ENCODE measurements at places on chromosomes 6 and 20.

GRCh38 chr6:6882592-6882991 is 225.2 kb upstream of the RREB1 start:
- DNase-seq, result no peak

DNA sequence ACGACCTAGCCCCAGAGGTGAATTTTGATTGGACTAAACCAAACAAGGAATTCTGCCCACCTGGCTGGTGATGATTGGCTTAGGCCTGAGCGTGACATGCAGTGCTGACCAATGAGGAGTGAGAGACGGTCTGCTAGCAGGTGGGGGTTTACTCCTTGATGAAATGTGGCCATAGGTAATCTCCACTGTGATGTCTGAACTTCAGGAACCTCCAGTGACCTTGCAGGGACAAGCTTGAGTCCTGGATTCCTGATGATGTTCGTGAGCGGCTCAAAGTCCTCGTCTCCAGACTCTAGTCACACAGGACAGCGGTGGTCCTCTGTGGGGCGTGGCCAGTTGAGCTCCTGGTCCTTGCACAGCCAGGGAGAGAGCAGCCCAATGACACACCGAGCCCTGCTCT is 8.4 kb downstream of the VSX1 start:
- DNase-seq, result no peak

GRCh38 chr6:131749023-131749422 is 38.2 kb upstream of the CTAGE9 start:
- DNase-seq, result no peak

- no peak for DNase-seq
Measured at GRCh38 chr6:141173529-141173928, 959.2 kb upstream of the GJE1 start.

DNA sequence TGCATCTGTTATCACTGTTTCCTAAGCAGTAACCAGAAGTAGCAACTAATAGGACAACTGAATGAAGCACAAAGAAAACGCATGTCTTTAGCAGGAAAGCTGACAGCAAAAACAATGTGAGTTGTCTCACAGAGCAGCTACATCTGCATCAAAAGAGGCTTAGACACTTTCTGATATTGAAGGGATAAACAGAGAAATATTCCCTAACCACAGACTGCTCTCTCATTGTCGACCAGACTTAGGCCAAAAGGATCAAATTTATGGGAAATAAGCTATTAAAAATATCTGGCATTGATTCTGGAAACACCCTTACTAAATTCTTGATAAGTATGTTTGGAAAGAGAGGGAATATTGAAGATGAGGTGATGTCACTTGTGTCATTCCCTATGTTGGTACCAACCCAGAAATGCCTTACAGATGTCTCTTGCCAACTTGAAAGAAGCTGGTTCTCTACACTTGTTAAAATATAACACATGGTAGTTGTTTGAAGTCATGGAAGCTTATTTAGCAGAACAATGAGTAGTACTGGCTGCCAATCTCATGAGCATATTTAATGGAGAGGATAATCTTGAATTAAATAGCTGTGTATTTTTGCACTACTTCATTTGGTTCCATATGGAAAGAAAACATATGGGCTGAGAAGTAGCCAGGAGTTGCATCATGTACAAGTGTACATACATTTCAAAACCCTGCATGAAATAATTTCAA is 929.3 kb upstream of the MAN1A1 start:
- no peak for DNase-seq

GRCh38 chr6:107082045-107082444 is 33.3 kb downstream of the BEND3 start:
- DNase-seq, result no peak

- no peak for DNase-seq
Measured at GRCh38 chr6:121549736-121550135, 114.3 kb downstream of the GJA1 start.

GRCh38 chr6:835476-836160 is 142.7 kb upstream of the EXOC2 start:
- no peak for DNase-seq

GRCh38 chr6:112941613-112942012 is 594.5 kb downstream of the RFPL4B start:
- DNase-seq, result no peak

DNA sequence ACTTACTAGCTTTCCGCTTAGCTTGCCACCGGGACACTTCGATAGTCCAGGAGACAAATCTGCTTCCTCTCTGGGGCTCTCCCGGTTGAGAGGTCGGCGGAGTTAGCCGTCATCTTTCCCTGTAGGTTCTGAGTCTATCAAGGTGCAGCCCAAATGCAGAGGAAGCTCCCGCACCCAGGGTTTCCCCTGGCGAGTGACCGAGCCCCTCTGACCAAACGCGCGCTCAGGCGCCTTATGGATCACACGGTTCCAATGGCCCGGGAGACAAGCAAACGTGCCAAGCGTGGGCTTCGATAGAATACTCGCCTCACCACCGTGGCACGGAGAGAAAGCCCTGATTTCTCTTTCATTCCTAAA is 15.8 kb upstream of the FOXC1 start:
- DNase-seq, result no peak

GRCh38 chr6:97392735-97393134 is 109.7 kb upstream of the MMS22L start:
- no peak for DNase-seq

DNA sequence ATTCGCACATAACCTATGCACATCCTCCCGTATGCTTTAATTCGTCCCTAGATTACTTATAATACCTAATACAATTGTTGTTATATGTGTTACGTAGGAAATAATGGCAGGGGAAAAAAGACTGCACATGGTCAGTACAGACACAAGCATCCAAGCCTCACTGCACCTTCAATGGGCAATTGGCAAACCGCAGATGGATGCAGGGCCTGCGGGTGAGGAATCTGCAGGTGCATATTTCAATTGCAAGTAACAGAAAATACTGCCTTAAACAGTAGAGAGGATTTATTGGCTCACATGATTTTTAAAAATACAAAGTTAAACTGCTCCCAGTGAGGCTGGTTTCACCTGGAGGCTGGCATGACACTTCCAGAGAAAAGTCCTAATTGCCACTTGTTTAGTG is 142.1 kb upstream of the MLN start:
- no peak for DNase-seq

GRCh38 chr6:97586344-97586743 is 303.3 kb upstream of the MMS22L start:
- no peak for DNase-seq

DNA sequence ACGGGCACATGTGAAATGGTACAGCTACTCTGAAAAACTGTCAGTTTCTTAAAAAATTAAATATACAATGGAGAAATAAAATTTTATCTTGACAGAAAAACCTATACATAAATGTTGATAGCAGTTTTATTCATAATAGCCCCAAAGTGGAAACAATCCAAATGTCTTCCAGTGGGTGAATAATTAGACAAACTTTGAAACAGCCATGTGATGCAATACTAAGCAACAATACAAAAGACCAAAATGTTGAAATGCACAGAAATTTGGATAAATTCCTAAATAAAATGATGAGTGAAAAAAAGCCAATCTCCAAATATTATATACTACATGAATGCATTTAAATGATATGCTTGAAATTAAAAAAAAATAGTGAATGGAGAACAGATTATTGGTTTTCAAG is 523.1 kb downstream of the HTR1B start:
- DNase-seq, result no peak

- DNase-seq, result no peak
Measured at GRCh38 chr6:156598071-156598854, 178.9 kb upstream of the ARID1B start.

- no peak for DNase-seq
Measured at GRCh38 chr20:32707691-32708581, 34.2 kb upstream of the C20orf203 start.

GRCh38 chr20:45735988-45736387 is 13.8 kb downstream of the SPINT4 start:
- no peak for DNase-seq

GRCh38 chr20:54227751-54228150 is 19.9 kb downstream of the PFDN4 start:
- DNase-seq, result no peak

DNA sequence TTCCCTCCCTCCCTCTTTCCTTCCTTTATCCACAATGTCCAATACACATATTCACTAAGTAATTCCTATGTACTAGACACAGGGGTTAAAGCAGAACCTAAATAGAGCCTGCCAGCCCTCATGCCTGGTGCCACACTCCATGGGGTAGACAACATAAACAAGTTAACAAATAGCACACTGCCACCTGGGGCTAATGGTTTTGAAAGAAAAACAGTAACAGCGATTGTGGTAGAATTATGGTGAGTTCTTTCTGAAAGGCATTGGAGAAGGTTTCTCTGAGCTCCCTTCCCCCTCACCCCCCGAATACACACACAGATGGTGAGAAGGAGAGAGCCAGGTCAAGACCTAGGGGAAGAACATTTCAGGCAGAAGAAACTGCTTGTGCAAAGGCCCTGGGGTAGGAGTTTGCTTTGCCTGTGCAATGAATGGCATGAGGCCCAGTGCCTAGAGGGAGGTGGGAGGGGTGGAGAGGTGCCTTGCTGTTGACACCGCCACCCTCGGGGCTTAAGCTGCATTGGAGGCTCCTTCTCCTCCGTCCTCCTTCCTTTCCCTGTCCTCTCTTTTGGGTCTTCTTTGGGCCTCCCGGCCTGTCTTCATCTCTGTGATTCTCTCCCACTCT is 502.4 kb upstream of the SULF2 start:
- DNase-seq, result no peak

DNA sequence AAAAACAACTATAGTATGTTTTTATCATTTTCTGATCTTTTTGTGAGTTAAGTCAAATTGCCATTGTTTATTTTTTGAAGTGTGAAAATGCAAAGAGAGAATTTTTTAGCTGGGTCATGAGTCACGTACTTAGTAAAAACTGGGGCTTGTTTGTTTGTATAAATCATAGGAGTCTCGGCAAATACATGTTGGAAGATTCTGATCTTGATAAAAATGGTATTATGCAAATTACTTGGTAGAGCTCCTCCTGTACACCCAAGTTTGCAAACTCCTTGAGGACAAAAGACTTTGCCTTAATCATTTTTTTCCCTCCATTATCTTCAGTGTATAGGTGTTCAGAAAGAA is 25.8 kb downstream of the TBPL1 start:
- DNase-seq, result no peak

- no peak for DNase-seq
Measured at GRCh38 chr6:89357390-89357789, 4.9 kb upstream of the UBE2J1 start.

DNA sequence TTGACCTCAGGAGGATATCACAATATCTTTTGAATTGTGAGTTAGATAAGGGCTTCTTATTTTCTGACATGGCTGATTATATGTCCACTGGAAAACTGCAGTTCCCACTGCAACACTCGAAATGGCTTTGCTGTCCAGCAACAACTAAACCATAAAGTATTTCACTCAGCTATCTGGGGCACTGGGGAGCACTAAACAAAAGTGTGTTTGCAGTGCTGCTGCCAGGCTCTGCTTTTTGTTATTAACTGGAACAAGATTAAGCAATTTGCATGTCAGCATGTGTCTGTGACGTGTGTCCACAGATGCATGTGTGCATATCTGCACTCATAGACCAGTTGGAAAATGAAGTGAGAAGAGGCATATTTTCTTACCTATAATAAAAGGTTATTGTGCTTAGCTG is 107.8 kb upstream of the CCN2 start:
- DNase-seq, result no peak

DNA sequence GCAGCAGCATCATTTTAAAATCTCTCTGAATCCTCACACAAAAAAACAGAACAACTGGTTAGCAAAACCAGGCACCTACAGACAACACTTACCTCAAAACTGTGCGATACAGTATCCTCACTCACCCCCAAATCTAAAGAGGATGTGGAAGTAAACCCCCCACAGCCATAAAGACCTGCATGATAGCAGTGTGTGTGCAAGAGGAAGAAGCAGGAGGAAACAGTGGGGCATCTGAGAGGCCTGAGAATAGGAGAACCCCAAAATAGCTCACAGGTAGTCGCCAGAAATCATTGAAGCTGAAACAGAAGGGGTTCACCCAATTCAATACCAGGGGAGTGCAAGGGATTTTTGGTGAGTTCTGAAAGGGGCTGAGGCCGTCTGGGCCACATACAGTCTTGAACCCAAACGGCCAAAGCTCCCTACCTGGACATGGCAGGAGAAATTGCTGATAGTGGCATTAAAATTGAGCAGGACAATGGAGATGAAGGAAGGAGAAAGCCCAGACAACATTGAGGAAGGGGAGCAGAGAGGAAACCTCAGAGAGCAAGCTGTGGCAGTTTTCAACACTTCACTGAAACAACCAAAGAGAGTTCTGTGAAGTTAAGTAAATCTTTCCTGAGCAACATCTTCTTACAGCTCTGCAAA is 129.7 kb downstream of the FIG4 start:
- no peak for DNase-seq

DNA sequence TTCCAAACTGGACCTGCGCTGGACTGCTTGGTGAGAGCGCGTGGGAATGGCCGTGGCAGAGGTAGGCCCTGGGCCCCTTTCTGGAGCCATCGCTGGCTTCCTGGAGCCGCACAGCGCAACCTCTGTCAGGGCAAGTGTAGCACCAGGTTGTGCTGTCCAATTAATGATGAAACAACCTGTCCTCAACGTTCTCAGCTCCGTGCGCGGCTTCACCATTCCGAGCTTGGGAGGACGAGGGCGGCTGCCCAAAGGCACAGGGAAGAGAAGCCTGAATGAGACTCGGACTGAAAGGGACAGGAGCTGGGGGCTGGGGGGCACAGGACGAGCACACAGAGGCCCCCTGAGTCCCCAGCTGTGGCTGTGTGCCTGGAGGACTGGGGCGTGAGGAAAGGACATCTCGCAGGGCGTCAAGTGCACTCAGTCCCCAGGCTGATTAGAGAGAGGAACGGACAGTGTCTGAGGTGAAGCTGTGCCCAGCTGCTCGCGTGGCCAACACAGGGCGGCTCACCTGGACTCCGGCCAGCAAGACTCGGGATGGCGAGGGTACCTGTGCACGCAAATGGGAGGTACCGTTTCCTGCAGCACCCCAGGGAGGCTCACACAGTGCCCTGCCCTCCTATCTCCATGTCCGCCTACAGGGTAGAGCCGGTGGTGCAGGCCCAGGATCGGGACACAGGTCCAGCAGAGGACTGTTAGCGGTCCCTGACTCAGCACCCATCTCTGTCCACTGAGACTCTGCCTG is 403.3 kb downstream of the TAF4 start:
- DNase-seq, result no peak

- no peak for DNase-seq
Measured at GRCh38 chr6:6804843-6805615, 216.5 kb downstream of the LY86 start.

DNA sequence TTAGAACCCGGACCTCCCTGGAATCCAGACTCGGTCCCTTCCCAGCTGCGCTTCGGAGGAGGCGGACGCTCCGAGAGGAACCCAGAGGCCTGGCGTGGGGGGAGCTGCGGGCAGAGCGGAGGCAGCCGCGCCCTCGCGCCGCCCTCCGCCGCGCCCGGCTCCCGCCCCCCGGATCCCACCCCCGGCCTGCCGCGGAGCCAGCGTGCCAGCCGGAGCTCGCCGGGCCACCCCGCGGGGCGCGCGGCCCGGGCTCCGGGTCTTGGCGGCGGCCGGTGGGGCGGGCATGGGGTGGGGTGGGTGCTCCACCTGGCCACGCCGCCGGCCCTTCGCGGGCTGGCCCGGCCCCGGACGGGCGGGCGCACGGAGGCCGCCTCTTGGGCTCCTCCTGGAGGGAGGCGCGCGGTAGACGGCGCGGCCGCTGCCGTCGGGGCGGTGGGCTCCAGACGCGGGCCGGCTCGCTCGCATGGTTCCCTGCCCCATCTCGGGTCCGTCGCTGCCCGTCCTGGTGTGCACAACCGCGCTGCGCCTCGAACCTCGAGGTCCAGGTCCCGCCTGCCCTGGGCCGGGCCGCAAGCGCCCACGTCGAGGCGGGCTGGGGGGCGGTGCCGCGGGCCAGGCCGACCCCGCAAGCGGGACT is 592 bp upstream of the CDYL start:
- DNase-seq, result peak; percentile 44

Measured in stimulated activated CD8-positive, alpha-beta memory T cell treated with anti-CD3 and anti-CD28 coated beads, Interleukin-12 subunit alpha, Interleukin-12 subunit beta, amount 100 ng/mL, for 1 hour (primary cell).